ENCODE measurements at places on chromosomes 1 and 21.

GRCh38 chr1:32650248-32650751, at the start of gene ZBTB8OS:
Gene ZBTB8OS, minus strand, starts transcription at chr1:32650550. Its CDS starts 21 bp downstream, at chr1:32650529.
- peak; percentile 81 for DNase-seq

DNA sequence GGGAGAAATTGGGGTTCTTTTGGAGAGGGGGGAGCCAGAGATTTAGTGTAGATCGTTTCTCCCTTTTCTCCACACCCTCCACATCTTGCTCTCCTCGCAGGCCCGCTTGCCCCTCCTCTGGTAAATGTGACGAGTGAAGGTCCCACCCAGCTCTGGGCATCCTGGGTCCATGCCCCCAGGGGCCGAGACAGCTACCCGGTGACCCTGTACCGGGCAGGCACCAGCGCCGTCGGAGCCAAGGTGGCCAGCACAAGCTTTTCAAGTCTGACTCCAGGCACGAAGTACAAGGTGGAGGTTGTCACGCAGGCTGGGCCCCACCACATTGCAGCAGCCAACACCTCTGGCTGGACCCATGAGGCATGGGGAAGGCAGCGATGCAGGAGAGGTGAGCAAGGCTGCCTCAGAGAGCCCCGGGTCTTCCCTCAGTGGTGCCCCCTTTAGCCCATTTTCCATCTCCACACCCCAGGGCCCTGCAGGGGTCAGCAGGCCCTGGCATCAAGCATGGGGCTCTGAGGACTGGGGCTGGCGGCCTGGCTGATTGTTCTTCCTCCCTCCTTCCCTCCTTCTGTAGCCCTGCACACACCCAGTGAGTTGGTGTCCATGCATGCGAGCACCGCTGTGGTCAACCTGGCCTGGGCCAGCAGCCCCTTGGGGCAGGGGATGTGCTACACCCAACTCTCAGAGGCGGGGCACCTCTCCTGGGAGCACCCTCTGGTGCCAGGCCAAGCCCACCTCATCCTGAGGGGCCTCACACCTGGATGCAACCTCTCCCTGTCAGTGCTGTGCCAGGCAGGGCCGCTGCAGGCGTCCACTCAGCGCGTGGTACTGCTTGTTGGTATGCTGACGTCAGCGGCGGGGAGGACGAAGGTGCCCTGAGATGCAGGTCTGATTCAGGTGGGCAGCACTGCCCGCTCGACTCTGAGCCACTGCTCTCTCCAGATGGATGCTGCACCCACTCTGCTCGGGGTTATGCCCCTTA, 16.4 kb upstream of the LGR6 start:
- DNase-seq, result no peak

DNA sequence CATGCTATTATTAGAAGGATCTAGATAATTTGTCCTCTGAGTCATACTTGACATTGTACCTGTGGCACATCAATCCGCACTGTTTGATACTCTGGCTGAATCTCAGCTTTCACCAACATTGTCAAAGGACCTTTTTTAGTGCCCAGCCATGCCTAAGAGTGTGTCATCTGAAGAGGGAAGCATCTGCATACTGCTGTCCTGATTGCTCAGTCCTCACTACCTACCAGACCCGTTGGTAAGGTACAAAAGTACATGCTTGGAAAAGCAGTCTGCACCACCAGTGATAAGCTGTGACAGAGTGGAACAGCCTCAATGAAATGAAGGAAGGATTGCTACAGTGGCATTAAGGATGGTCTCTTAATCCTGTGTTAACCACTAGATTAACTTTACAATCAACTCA, 17.1 kb downstream of the SYNC start:
- no peak for DNase-seq

DNA sequence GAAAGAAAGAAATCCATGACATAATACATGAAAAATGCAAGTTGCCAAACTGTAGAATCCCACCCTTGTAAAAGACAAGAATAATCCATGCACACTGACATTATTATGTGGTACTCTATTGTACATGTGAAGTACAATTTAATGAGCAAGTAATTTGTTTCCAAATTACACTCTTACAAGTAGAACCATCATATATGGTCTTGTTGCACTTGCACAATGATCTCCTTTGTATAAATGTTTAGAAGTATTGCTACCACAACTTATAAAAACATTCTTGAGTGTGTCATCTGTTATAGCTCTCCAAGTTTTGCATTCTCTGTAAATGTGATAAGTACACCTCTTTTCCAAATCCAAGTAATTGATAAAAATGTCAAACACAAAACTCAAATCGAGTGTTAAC, 29.1 kb upstream of the ZNF281 start:
- no peak for DNase-seq

DNA sequence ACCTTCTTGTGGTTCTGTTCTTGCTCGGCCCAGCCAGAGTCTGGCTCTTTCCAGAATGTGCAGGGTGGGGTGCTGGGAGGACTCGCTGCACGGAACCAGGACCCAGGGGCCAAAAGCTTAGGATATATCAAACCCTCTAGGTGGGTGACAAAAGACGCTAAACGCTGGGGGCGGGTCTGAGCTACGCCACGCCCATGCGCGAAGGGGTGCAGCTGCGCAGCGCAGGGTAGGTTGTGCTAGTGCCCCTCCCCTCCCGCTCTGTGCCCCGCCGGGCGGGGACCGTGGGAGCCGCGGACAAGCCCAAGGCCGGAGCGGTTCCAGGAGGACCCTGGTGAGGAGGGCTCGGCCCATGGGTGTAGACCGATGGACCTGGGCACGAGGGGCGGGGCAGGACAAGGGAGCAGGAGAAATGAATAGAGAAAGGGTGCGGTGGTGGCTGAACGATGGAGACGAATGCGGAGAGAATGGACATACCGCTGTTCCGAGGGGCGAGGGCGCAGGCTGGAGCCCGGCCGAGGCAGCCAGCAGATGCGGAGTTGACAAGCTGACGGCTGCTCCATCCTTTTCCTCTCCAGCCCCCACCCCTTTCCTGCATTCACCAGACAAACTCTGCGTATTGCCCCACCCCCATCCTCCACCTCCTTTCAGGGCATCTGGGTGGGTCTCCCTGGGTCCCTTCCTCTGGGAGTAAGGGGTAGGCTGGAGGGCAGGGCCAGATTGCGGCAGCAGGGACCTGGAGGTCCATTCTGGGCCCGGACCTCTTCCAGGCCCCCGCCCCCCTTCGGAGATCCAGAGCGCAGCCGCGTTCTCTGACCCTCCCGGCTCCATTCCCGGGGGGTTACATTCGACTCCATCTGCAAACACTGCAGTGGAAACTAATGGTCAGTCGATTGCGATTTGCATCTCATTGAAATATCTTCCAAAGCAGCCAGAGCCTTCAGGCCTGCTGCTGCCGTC, at the start of gene RUSC1:
Gene RUSC1, plus strand, starts transcription at position 234 of the 957 bp plus-strand sequence. CDS start 880 bp downstream, outside the sequence.
- no peak for DNase-seq

DNA sequence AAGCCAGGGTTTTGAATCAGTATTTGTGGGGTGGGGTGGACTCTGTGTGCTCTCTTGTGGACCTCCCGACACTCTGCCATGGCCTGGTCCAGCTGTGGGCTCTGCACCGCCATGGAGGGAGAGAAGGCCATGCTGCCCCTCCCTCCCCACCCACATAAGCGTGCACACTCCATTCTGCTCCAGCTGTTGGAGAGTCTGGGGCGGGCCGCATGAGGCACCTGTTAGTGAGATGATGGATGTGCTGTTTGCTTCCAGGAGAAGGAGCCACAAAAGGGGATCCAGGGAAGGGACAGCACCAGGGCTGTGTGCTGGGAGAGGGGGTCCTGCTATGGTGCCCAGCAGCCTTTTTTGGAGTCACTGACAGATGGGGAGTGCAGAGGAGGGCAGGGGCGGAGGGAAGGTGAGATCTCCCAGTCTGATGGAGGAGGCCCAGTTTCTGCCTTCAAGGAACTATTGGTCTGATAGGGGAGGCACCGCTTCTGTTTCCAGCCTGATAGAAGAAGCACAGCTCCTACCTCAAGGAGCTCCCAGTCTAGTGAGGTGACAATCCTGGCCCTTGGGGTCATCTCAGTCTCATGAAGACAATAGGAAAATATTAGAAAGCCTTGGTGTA, 101.5 kb downstream of the ACTL8 start:
- no peak for DNase-seq

GRCh38 chr1:162389971-162390370, 8.4 kb downstream of the C1orf226 start:
- no peak for DNase-seq

DNA sequence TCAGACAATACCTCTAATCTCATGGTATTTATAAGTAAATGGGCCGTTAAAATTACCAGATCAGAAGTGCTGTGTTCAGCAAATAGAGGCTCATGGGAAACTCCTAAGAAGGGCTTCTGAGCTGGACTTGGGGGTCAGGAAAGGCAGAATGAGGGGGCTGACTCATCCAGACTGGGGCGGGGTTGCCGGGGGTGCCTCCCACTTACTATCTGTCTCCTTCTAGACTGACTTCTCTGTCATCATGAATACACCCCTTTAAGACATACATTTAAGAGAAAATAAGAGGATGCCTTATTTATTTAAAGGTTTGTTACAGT, 96.0 kb upstream of the ERRFI1 start:
- no peak for DNase-seq

DNA sequence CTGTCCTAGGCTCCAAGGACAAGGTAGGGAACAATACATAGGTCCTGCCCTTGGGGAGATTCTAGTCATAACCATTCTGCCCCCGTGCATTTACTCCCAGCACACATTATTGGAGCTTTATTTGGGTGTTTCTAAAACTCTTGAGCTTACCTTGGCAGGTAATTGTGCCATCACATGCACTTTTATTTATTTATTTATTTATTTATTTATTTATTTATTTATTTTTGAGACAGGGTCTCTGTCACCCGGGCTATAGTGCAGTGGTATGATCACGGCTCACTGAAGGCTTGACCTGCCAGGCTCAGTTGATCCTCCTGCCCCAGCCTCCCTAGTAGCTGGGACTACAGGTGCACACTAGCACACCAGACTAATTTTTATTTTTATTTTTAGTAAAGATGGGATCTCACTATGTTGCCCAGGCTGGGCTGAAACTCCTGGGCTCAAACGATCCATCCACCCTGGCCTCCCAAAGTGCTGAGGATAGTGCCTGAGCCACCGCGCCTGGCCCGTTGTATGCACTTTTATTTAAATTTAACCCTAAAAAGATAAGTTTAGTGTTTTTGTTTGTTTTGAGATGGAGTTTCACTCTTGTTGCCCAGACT, 9.2 kb downstream of the AGMAT start:
- DNase-seq, result no peak

- no peak for DNase-seq
Measured at GRCh38 chr1:71930511-71930910, 351.8 kb downstream of the NEGR1 start.

DNA sequence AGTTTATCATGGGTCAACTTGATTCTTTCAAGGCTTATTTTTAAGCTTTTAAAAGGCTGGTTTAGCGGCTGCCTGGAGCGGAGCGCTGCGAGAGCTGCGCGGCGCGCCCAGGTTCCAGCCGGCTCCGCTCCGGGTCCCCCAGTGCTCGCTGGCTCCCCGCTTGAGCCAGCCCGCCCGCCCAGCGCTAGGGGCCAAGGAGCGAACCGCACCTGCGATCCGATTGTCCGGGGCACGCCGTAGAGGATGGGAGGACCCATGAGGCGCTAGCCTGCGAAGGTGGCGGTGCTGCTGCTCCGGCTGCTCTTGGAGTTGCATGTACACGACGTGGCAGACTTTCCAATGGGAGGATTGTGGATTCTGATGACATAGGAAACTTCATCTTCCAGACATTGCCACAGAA, 9.9 kb upstream of the CFHR4 start:
- DNase-seq, result no peak

GRCh38 chr1:222787729-222788128, 27.1 kb upstream of the DISP1 start:
- DNase-seq, result no peak

DNA sequence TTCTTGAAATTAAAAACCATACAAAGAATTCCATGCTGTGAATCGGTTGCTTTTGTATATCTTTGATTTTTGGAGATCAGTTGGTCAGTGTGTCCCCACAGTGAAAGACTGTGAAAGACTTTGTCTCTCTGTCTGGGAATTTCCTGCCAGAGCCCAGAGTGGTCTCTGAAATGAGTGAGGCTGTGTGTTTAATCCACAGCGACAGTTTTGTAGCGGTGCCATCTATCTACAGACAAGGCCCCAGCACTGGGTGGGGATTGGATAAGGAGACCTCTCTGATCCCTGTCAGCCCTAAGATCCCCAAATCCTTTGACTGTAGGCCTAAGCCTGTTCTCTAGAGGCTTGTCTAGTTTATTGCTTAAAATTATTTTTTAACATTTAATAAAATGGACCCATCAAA, 10.3 kb downstream of the GPR25 start:
- DNase-seq, result no peak

DNA sequence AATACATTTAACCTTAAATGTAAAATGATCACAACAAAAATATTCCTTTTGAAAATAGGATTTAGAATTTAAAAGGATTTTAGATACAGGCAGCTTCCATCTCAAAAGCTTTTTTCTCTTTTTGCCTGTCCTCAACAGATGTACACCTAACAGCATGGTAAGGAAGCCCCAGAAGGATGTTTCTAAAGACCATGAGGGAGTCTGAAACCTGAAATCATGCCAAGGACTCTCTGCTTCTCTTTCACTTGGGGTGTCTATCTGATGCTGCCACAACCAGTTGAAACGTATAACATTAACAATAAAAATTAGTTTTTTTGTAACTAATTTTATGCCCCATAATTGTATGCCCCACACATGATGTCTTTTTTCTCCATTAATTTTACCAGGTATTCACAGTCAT, 5.4 kb upstream of the ZNF281 start:
- no peak for DNase-seq

DNA sequence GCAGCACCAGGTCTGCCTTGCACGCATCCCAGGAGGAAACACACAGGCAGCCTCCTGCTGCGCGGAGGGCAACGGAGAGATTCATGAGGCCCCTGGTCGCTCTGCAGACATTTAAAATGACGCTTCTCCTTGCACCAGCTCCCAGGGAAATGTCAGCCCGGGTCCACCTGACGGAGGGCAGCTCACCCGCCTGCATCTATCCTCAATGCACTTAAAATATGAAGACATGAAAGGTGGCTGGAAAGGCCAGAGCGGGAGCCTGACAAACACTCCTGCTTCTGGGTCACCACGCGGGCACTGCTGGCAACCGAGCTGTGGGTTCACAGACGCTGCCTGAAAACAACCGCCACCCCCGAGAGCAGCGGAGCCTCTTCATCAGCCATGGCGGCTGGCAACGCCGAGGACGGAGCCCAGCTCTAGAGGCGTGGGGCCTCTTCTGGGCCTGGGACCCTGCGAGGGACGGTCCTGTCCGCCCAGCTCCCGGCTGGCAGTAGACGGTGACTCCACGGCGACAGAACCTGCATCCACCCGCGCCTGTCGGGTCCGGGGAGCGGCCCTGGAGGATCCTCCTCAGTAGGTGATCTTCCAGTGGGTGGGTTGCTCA, 22.7 kb downstream of the POFUT2 start:
- no peak for DNase-seq

GRCh38 chr1:54413295-54413694, 7.1 kb upstream of the SSBP3 start:
- DNase-seq, result no peak

DNA sequence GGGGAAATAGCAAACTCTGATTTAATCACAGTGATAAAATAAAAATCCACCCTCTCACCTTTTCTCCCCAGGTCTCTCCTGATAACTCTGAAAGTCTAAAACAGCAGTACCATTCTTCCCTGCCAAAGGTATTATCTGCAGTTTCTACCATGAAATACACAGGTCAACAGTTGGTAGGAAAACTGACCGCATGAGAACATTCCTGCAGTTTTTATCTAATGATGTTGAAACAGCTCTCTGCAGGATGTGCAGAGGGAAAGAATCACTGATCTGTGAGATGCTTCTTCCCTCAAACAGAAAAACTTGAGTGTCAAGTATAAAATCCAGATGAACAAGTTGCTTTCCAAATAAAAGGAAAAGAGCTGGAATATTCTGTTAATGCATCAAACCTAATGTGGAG, 39.1 kb downstream of the KCNJ6 start:
- no peak for DNase-seq
